ENCODE measurements at places on chromosomes 7 and 10. TPM values are rescaled to one million over a fixed set of nuclear protein-coding genes. Genes with fewer than 3 reads are reported as not detected.

- no peak for DNase-seq
Observed at GRCh38 chr7:151241755-151242096, 6.8 kb downstream of the SMARCD3 start.

DNA sequence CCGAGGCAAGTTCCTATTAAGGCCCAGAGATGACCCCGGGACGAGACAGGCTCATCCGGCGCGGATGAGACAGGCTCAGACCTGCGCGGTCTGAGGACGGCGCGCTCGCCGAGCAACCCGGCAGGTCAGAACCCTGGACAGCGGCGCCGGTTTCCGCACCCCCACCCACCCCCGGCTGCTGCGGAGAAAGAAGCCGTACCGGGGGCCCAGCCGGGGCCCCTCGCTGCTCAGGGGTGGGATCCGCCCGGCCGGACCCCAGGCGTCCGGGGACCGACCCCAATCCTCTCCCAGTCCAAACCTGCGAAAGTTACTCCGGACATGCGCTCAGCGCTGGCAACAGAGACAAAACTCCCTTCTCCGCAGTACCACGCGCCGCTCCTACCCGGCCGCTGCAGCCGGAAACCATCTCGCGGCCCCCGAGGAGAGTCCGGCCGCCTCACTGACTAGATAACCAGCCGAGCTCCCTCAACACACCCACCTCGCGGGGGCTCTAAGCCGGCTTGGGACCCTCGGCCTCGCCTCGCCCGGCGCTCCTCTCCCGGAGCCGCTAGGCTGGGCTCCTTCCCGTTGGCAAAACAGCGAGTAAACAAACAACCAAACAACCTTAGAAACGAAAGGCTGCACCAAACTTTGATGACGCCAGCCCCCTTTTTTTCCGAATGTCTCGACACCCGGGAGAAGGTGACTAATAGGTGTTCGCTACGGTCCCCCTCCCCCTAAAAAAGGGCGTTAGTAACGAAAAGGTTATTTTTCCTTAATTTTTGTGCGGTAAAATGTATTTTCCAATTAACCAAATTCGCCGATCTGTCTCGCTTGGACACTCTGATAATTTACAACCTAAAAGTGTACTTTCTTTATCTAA lies 2.3 kb upstream of the DRGX start:
- no peak for DNase-seq

DNA sequence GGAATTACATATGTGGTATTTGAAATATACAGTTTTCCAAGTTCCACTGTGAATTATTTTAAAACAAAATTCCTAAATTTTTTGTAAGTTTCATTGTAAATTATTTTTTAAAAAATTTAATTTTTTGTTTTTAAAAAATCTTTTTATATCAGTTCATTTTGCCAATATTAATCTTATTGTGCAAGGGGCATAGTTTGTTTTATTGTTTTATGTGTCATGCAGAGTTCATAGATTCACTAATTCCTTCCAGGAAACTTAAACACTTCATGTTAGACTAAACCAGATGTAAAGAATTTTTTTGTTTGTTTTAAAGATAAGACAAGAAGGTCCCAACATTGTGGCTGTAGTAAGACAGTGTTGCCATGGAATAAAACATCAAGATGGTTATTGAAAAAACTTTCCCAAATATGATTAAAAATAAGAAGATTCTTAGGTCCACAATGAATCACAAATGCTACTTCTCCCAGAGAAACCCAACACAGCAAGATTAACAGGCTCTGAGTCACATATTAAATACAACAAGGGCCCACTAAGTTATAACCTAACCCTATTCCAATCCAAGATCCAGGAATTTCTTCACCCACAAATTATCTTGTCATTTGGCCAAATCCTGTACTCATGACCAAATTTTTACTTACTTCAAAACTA lies 464.7 kb upstream of the IGFBP3 start:
- no peak for DNase-seq

GRCh38 chr10:124289851-124290795 lies 128.6 kb downstream of the OAT start:
- no peak for DNase-seq

DNA sequence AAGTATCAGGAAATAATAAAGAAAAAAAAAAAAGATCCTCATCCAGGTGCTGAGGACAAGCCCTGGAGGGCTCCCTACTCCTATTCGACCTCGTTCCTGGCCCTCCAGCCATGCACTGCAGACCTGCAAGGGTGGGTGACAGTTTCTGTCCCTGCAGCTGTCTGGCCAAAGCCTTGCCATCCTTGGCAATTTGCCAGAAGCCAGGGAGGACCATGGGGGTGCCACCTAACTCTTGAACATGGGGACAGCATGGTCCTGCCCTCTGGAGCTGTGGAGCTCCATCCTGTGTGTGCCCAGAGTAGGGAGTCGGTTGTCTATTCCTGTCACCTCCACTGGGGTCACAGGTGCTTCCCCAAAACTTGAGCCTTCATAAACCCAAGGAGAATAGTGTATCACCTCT lies 27.8 kb downstream of the DMBT1 start:
- DNase-seq: no peak

GRCh38 chr10:44234483-44234875 lies 150.4 kb downstream of the CXCL12 start:
- DNase-seq: no peak

DNA sequence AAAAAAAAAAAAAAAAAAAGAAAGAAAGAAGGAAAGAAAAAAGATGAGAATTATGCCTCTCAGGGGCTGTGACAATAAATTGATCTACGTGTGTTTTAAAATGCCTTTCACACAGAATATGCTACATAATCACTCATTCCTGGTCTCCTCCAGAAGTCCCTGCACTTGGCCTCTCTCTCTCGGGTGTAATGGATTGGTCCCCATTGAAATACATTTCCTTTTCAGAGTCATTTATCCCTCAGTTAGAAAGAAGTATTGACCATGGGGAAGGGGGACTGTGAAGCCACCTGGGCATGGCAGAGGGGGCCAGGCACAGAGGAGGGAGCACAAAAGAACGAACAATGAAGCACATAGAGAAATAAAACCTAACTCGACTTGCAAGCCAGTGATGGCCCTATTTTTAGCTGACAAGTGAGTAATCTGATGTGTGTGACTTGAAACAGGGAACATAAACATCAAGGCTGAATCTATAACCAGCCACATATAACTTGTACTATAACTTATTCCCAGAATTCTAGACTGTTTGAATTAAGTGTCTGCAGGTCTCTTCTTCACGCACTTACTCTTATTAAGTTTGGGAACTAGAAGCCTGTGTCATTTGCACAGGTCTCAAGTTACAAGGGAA lies 490.8 kb downstream of the KCNMA1 start:
- DNase-seq: no peak

DNA sequence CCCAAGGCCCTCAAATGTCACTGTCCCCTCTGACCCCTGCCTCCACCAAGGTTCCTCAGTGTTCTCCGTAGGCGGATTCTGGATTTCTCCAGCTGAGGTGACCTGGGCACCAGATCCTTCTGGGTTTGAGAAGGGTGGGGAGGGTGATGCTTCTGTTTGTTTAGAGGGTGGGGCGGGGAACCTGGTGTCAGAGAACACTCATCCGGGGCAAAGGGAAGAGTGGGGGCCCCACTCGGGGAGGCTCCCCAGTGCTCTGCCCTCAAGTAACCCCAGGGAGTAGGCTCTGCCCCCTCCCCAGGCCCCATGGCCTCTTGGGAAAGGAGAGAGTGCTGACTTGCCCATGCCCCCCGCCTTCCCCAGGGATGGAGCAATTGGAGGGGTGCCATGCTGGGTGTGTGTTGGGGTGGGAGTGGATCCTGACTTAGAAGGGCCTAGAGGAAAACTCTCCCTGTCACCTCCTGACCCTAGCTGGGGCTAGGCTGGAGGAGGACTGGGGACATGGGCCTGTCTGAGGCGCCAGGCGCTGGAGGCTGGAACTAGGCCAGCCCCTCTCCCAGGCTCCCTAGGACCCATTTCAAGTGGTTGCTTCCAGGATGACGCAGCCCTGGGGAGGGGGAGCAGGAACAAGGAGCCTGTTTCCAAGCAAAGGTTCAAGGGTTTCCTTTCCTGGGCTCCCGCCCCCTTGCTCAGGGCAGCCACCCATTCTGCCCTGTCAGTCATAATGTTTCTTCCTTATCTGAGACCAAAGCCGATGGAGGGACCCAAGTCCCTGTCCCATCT lies 27.9 kb downstream of the KAZALD1 start:
- DNase-seq: no peak

DNA sequence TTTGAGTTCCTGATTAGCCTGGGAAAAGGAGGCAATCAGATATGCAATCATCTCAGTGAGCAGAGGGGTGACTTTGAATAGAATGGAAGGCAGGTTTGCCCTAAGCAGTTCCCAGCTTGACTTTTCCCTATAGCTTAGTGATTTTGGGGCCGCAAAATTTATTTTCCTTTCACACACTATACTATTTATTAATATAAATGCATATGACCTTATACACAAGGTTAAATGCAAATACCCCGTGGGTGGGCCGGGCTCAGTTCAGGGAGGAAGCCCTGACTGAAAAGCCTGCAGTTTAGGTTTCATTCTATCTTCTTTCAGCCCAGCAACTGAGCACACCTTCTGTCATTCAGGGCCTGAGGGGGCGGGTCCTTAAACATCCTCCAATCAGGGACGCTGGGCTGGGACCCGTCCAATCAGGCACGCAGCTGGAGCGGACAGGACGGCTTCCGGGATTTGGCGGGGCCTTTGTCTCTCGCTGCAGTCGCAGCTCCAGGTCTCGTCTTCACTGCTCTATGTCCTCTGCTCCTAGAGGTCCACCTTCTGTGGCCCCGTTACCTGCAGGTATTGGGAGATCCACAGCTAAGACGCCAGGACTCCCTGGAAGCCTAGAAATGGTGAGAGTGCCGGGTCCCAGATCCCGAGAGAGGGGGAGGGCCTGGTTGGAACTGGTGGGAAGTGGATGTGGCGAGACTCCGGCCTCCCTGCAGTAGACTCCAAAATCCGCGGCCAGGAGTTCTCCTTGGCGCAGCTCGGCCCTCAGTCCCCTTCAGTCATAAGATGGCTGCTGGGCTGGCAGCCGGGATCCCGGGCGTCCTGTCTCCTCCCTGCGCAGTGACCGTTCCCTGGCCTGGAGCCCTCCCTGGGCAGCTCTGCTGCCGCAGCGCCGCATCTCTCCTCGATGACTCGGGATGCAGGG lies at the start of gene ZNF273:
ZNF273 (plus strand) TSS at position 468 of the 916 bp plus-strand sequence; CDS start at position 513, 45 bp downstream.
- peak; percentile 87 for DNase-seq

DNA sequence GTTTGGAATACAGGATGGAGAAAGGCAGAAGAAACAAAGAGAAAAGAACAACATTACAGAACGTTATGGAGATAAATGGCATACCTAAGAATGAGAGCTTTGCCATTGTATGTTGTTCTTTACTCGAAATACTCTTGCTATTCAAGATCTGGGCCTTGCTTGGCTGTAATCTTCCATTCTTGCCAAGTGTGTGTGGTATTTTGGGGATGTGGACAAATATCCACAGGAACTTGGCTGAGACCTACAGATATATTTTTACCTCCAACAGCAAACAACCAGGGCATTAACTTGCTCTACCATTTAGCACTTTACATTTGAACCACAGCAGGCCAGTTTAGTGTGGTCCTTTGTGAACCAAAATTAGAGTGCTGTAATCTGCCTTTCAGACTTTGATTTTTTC lies 76.3 kb downstream of the DKK1 start:
- no peak for DNase-seq

The ZNF138 gene
- total RNA-seq: 7.7 TPM

The TEX47 gene
- total RNA-seq: not detected

The HOXA7 gene
- 0.54 TPM for total RNA-seq

The TUBAL3 gene
- not detected for total RNA-seq

The PHKG1 gene
- total RNA-seq: 6.0 TPM
